AG08396 (cell line): ENCODE measurements at places on chromosomes 2 and 18.

DNA sequence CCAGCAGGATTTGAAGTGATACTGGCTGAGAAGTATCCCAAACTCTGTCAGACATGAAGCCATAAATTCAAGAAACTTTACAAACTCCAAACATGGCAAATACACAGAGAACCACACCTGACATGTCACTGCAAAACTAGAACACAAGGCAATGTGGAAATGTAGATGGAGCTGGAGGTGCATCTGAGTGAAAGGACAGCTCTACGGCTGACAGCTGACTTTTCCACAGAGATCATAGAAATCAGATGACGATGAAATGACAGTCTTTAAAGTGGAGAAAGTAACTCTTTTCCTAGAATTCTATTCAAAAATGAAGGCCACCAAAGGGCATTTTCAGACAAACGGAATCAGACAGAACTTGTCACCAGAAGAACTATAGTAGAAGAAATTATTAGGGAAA, 97.5 kb downstream of the LDLRAD4 start:
- DNase-seq = no peak

DNA sequence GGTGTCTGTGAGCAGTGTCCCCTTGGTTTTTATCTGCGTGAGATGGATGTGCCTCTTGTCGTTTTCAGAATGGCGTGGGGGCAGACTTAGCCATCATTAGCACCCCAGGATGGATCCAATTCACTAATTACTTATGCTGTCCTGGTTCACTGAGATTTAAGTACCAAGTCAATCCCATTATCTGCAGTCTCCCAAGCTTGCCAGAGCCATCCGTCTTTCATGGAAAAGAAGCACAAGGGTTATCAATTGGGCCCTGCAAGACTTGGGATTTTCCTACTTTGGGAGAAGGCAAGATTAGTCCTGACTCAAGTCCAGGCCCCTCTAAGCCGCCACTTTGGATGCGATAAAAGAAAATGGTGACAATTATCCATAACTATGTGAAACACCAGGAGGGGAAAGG, 404.0 kb downstream of the TMEM182 start:
- no peak for DNase-seq

GRCh38 chr2:54107903-54108615, 7.4 kb upstream of the ACYP2 start:
- DNase-seq = no peak

- no peak for DNase-seq
Measured at GRCh38 chr2:159922563-159922962, 124.6 kb upstream of the CD302 start.

GRCh38 chr2:230144355-230144754, 75.4 kb downstream of the SP110 start:
- DNase-seq = no peak

- no peak for DNase-seq
Measured at GRCh38 chr18:13357289-13357688, 138.7 kb downstream of the LDLRAD4 start.

DNA sequence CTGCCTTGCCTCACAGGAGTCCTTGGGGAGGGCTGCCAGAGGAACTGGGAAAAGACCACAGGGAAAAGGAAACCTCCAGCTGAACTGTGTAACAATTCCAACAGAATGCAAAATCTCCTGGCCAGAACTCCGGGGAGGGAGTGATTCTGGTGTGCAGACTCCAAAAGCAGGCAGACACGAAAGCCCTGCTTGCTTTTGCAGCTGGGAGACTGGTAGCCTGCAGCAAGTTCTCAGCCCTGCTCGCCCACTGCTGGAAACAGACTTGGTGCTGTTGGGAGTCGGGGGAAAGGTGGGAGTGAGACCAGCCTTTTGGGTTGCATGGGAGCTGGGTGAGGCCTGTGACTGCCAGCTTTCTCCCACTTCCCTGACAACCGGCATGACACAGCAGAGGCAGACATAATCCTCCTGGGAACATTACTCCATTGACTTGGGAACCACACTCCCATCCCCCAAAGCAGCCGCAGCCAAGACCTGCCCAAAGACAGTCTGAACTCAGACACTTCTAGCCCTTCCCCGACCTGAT, 26.0 kb upstream of the NMI start:
- DNase-seq = no peak

DNA sequence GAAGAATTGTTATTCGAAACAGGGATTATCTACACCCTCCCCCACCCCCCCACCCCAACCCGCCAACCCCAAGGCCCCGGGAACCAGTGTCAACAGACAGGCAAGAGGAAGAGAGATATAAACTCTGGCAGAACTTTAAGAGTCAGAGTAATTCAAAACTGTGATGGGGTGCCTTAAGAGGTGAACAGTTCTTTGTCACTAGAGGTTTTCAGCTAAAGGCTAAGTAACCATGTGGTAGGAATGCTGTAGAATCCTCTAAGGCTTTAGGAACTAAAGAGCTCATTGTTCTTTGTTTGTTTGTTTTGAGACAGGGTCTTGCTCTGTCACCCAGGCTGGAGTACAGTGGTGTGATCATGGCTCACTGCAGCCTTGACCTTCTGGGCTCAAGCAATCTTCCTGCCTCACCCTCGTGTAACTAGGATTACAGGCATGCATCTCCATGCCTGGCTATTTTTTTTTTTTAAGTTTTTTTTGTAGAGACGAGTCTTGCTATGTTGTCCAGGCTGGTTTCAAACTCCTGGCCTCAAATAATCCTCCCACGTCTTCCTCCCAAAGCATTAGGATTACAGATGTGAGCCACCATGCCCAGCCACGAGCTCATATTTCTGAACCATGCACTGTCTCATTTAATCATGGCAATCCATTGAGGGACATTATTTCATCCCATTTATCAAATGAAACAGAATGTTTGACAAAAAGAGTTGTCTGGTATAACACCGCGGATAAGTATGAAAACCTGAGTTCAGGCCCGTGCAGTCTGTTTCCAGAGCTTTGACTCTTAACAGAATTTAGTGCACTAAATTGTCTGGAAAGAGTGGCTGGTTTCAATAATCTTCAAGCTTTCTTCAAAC, 20.8 kb upstream of the TMEM17 start:
- no peak for DNase-seq

- DNase-seq = no peak
Measured at GRCh38 chr18:13288509-13289133, 70.1 kb downstream of the LDLRAD4 start.

DNA sequence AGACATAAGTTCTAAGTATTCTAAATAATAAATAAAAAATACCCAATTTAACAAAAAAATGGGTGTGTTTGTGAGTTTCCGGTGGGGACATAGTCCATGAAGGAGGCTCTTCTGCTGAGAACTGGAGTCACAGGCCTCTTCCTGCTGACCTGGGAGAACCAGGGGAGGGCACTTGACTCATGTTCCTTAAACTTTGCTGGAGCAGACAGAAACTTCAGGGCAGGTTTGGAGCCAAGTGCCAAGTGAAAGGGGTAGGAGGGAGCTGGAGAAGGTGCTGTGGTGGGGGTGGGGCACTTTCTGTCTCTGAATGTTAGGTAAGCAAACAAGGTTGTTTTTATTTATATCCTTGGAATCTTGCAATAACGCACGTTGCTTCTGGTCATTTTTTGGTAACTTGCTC, 78.8 kb upstream of the TTN start:
- no peak for DNase-seq

DNA sequence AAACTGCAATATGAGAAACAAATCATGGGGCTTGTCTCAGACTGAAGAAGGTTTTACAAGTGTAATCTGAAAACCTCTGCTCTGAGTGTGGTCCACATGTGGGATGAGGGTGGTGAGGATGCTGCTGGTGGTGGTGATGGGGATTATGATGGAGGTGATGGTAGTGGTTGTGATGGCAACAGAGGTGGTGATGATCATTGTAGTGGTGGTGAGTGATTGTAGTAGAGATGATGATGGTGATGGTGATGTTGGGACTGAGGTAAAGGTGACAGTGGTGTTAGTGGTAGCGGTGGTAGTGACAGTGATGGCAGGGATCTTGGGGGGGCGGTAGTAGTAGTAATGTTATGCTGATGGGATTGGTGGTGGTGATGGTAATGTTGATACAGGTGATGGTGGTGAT, 217.8 kb downstream of the ANAPC1 start:
- no peak for DNase-seq

DNA sequence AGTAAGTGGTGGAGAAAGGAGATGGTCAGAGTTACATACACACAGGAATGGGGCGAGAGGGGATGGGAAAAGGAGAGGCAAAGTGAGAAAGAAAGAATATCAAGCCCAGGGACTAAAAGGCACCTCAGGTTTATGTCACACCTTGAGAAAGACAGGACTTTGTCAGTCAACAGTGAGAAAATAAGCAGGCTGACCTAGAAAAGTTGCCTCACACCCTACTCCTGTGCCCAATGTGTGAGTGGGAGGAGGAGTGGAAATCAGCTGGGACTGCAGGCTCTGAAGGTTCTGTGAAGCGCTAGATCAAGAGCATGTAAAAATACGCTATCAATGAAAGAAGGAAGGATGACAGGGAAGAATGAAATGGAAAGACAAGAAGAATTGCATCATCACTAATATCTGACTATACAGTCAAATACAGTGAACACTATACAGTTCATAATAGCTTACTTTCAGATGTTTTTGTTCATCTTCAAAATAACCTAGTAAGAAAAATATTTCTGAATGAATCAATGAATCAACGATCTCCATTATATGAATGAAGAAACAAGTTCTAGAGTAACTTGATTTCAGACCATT, 10.7 kb downstream of the VPS54 start:
- DNase-seq = no peak

GRCh38 chr2:169137924-169138323, 68.6 kb downstream of the DHRS9 start:
- no peak for DNase-seq

DNA sequence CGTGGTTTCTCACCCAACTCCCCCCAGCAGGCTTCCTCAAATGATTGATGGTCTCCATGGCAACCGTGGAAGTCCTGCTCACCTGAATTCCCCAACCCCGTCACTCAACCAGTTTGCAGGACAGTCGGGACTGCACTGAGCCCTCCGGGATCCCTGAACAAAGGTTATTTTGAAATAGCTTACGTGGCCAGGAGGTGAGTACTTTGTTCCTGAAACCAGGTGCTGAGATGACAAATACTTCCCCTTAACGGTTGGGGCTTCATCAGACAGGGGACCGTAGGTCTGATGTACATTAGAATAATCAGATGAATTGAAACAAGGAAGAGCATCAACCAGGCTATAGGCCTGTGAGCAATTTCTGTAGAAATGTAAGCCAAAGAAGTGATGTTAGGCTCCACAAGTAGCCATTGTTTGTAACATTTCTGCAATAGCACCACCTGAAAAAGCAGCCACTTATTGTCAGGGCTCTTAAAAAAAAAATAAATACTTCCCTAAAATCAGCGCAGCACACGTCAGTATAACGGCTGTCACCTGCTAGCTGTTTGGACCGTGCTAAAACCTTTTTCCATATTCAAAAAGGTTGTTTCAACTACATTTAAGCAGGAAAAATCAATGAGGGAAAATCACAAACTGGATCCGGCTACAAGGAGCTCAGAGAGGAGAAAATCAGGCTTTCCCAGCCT, 206.4 kb upstream of the ID2 start:
- DNase-seq = no peak

- no peak for DNase-seq
Measured at GRCh38 chr2:58649756-58650155, 408.6 kb upstream of the FANCL start.

DNA sequence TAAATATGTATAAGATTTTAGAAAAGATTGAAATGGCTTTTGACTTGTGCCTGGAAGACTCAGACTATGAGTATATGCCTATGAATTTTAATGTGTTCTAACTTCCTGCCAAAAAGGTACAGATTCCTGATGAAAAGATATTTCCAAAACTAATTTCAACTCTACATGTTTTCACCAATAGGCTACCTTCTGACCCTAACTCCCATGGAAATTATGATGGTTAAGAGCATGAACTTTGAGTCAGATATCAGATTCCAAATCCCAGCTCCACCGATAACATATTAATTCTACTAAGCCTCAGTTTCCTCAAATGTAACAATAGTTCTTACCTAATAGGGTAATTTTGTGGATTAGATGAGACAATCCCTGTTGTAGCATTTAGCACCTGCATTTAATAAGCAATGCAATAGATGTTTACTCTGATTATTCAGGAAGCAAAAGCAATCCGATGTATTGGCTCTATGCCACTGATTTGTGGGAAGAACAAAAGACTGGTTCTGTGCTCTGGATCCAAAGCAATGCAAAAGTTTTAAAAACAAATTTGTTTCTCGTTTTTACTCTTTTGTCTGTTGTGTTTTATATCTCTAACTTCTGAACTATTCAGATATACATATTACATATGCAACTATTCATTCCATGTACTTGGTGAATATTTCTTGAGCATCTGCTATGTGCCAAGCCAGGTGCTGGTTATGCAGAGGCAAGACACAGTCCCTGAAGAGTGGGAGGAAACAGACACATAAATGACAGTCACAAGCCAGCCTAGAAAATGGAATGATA, 115.4 kb downstream of the GATA6 start:
- no peak for DNase-seq

- DNase-seq = no peak
Measured at GRCh38 chr2:203973000-203973399, 36.4 kb downstream of the ICOS start.

DNA sequence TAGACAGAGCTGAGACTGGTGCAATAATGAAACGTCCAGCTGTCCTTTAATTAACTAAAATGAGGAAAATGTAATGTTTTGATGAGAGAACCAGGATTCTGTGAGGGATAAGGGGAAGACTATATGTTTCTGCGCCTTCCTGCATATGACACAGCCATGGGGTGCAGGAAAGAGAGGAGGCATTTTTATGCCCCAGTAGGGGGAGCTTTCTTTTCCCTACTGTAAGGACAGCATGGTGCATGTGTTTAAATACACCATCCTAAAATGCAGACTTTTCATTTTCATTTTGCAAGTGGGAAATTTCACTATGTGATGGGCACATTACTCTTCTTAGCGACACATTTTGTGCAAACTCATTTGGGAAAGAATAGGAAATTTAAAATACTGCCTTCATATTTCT, 446.1 kb downstream of the ARHGAP15 start:
- DNase-seq = no peak

- no peak for DNase-seq
Measured at GRCh38 chr2:216406826-216407225, 5.5 kb upstream of the SMARCAL1 start.

DNA sequence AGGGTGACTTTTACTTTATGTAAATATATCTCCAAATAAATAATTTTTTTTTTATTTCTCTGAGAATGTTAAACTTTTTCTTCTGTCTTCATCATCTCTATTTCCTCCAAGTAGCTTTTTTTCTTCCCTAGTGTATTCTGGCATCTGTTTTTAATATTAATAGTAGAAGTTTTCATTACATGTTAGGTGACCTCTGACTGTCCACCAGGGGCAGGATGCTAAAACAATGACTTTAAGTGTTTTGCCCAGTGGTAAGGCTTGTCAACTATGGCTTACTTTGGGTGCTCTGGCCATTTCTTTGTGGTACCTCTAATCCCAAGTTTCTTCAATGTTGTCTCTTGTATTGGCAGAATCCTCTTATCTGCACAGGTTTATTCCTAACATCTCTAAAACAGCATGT, 127.1 kb downstream of the SRBD1 start:
- peak; percentile 9 for DNase-seq

GRCh38 chr18:58699551-58699950, 28.3 kb downstream of the MALT1 start:
- DNase-seq = no peak
